ENCODE measurements at places on chromosomes 5 and 9.

DNA sequence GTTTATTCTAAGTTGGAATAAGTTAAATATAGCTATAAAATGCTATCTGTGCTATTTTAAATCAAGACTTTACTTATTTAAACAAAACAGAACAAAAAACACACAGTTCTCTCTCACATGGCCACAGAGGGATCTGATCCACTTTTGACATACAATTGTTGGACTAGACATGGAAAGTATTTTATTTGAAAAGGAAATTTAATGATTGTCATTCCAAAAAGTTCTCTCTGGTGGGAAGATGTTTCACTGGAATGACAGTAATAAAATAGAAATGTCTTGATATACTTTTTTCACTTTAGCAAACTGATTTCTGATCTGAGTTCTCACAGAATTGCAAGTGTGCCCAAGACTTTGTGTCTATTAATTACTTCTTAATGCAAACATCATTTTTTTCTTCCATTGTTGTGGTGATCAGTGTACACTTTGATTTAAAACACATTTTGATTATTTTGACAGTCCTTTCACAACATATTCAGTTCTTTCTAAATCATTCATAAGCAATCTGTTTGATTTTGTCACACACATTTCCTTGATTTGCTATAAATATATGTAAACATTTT lies 30.1 kb upstream of the MINAR2 start:
- no peak for DNase-seq

DNA sequence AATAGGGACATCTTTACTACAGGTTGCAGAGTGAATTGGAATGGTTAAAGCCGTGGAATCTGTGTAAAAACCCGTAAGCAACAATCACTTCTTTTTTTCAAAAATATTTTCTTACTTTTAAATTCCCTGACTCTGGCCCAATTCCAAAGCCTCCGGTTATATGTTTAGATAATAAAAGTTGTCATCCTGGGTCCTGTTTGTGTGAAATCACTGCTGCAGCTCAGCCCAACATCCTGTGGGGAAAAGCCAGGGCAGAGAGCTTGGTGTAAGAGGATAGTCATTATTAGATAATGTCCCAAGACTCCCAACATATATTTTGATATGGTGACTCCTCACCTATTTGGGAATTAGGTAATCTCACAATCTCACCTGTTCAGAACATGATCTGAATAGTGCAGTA lies 586.0 kb upstream of the BRINP1 start:
- DNase-seq: no peak

DNA sequence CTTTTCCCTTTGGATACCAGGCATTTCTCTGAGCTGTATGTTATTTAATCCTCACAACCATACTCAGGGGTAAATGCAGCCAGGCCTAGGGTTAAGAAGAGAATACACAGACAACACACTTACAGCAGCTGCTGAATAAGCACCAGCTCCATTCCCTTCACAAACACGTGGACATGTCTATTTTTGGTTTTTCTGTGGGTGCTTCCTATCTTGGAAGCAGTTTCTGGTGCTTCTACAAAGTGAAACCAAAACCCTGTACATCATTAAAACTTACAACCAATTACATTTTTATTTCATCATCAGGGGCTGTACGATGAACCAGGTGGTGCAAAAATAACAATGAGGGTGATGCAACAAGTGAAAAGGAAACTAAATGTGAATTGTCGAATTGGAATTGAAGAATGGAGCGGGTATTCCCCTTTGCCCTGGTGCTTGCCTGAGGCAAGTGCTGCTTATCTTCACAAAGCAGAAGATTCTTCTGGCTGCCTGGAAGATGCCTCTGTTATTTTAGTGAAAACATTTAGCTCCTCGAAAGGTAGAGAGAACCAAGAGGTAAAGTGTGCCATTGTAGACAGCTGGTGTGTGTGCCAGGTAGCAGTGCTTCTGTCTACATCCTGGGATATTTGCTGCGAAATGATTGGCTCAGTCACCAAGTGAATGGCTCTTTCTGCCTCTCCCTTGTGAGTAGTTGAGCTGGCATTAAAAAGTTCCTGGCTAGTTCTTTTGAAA lies 18.6 kb upstream of the IFNB1 start:
- DNase-seq: no peak

- DNase-seq: no peak
Measured at GRCh38 chr9:32265037-32265436, 119.4 kb upstream of the ACO1 start.

GRCh38 chr9:91771864-91772263 lies 178.2 kb downstream of the ROR2 start:
- no peak for DNase-seq

DNA sequence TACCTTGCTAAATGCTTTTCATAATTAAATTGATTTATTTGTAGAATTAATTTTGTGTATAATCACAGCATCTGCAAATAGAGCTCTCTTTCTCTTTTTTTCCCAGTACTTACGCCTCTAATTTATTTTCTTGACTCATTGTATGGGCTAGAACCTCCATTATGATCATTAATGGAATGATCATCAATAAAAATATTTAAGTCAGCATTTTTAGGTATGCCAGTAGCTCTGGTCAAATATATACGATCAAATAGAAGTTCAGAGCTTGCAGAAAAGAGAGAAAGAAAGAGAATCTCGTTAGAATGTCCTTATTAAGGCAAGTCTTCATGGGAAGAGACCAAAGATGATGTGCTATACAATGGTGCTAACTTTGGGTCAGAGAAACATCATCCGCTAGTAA lies 202.6 kb downstream of the TLR4 start:
- no peak for DNase-seq

GRCh38 chr5:172488221-172488620 lies 33.9 kb upstream of the SH3PXD2B start:
- no peak for DNase-seq

- DNase-seq: no peak
Measured at GRCh38 chr9:111566234-111566633, 33.2 kb downstream of the PTGR1 start.

- DNase-seq: no peak
Measured at GRCh38 chr5:59222687-59223511, 640.0 kb downstream of the RAB3C start.

DNA sequence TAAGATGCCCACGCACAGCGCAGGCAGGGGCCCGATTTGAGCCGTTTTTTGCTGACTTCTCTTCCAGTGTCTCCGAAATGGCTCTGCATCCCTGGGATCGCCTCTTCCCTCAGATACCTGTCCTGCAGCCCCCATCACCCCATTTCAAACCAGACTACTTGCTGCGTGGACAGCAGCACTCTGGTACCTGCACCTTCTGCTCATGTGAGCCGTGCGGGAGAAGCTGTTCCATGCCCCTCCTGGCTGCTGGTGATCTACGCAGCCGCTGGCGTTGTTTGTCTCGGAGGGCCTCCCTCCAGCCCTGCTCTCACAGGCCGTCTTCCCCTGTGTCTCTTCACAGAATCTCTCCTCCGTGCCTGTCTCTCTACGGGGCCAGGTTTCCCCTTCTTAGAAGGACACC lies 13.4 kb downstream of the CEP72 start:
- no peak for DNase-seq

DNA sequence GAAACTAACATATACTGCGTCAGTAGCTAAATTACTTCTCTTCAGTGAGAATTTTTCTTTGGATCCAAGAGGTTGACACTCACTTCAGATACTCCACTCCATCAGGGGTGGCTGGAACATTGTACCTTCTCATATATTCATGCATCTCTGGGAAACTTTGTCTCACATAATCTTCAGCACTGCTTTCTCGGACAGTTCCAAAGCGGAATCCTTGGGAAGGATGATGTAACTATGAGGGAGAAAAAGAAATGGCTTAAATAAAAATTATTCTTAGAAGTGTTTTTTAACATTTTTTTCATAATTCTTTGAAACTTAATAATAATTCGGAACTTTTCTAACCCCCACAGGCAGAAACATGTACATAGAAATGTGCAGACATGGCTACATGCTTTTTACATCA lies 33.4 kb upstream of the PPP3R2 start:
- no peak for DNase-seq

- no peak for DNase-seq
Measured at GRCh38 chr5:462051-462481, 19.1 kb downstream of the EXOC3 start.

DNA sequence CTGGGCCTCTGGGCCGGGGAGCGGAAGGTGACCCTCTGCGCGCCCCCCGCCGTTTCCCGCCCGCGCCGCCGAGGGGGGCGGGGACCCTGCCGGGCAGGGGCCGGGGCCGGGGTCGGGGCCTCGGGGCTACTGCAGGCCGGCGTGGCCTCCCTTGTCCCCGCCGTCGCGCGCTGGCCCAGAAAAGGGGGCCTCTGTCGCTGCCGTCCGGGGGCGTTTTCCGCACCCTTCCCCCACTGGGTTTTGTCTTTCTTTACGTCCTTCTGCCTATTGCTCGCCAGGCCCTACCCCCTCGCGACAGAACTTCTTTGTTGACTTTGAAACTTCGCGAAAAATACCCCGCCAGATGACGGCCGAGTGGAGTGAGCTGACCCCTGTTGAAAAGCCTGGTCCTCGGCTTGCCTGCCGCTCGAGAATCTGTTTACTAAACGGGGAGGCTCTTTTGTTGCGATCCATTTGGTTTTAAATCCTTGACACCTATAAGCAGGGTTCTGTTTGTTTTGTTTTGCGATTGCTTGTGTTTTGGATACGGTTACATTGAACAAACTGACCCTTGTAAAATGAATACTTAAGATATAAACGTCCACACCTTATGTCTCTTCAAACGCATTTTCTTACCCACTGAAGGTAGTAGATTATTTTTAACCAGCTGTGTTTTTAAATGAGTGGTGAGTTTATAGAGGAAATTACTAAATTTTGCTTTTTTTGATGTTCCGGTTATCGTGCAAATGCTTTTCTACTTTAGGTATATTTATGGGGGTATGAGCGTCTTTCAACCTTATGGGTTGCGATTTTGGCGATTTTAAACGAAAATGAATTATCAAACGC lies 765 bp downstream of the MARCHF6 start:
- DNase-seq: no peak

DNA sequence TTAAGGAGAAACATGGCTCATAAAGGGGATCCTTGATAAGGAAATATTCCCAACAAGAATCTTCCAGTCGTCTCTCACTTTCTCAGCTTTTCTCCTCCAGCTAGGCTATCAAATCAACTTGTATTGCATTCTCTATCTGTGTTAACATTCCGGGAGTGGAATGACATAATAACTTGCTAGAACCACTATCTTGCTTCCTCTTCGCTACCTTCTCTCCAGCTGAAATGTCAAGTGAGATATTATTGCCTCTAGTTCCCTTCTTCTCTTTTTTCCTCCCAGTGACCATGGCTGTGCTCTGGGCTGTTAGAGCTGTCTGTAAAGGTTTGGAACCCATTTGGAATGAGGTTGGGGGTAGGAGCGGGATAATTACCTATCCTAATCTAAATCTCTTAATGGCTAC lies 1329.5 kb upstream of the WWC1 start:
- no peak for DNase-seq

DNA sequence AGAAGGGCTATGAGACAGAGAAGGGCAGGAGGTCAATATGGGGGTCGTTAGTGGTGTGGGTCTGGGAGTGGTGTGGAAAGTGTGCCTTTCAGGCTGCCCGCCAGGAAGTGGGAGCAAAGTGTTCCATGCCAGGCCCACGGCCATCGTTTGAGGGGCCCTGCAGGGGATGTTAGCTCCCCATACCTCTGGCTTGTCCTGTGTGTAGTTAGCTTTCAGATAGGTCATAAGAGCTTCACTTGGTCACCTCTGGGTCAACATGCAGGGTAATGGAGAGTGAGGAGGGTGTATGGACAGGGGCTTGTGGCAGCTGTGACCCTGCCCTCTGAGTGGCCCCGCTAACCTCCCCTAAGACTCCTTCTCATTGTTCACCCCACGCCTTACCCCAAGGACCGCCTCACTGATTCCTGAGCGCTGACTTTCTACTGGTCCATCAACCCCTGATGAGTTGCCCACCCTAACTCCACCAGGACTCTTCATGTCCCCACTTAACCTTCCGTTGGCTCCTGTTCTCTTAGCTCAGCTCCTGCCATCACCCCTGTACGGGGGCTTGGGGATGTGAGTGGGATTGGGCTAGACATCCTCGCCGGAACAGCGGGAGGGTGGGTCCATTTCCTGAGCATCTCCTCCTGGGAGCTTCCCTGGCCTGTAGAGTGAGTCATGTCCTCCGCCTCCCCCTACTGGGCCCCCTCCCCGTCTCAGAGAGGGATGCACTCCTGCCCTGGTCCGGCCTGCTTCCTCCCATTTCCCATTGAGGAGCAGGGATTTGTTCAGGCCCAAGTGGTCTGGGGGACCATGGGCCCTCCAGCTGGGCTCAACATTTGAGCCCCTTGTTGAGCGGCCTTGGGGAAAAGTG lies 125.7 kb downstream of the FGF18 start:
- no peak for DNase-seq

- DNase-seq: no peak
Measured at GRCh38 chr5:134749415-134749814, 9.2 kb upstream of the DDX46 start.

DNA sequence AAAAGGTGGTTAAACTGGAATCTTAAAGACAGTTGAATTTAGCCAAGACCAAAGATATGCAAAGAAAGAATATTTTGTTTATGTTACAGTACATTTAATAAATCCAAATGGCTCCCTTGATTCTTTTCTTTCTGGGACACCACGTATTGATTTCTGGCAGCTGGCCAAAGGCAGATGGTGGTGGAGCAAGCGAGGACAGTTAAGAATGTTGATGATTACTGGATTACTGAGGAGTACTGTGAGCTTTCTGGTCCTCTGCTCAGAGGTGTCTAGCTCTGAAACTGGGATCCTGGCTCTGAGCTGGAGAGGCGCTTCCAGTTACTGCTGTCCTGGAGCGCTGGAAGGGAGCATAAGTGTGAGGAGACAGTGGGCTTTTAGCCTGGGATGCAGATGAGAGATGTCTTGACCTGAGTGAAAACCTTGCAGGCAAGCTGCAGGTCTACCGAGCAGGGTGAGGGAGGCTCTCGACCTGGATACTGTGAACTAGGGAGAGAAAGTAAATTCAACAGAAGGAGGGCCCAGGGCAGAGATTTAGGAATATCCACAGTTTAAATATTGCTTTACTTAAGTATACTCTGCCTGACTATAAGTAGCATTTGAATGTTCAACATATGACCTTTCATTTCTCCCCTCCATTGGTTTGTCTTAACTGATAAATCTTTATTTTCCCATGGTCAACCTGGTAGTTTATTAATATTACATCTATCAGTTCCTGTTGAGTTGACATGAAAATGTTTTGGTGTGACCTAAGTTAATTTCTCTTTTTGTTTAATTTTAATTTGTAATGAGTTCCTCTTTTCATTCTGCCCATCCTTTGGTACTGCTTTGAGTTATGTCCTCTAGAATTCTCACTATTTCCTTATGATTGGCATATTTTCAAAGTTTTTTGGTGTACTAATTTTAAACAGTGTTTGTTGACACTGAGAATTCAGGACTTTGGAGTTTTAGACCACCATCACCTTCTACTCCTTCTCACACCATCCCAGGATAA lies 3.7 kb downstream of the SYK start:
- DNase-seq: no peak

DNA sequence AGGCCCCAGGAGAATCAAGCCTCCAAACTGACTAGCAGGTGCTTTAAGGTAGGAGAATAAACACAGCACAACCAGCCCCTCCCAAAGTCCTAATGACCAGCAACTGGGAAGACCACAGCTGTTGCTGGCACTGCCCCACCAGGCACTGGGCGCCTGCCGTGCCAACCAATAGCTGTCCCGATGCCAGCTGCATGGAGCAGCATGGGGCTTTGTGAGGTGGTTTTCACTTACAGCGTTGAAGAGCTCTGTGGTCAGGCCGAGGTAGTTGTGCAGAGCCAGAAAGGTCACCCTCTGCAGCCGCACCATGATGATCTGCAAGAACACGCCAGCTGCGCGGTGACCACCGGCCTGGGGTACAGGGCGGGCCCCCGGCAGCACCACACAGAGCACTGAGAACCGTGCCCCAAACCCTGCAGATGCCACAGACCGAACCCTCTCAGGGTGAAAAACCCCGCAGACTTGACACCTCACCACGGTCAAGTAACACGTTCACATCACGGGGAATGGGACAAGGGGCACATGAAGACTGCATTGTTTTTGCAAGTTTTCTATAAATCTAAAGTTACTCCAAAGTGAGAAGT lies 28.7 kb downstream of the PNPLA7 start:
- no peak for DNase-seq
